ENCODE measurements at places on chromosomes 1 and 21. TPM values are rescaled to one million over a fixed set of nuclear protein-coding genes. Genes with fewer than 3 reads are reported as not detected.

Gene UTS2
- total RNA-seq: not detected

Gene DAB1
- total RNA-seq: not detected

Gene LY9
- total RNA-seq: not detected

Gene KRTAP10-2
- total RNA-seq: not detected

Gene TNFAIP8L2
- not detected for total RNA-seq

Gene HCRTR1
- not detected for total RNA-seq

Gene CNR2
- total RNA-seq: not detected

Gene AKT3
- total RNA-seq: not detected

Gene FBXO44
- total RNA-seq: 0.26 TPM

Gene SELE
- total RNA-seq: not detected

Gene HPCAL4
- total RNA-seq: not detected

Gene UROD
- total RNA-seq: 98.8 TPM

Gene CA6
- not detected for total RNA-seq

Gene TFF2
- 1.5 TPM for total RNA-seq

Gene MFSD2A
- 13.7 TPM for total RNA-seq

Gene HES3
- total RNA-seq: not detected

Gene TSSK3
- 1.8 TPM for total RNA-seq

Gene SYCP1
- not detected for total RNA-seq

Gene CYP4X1
- not detected for total RNA-seq

Gene AVPR1B
- not detected for total RNA-seq

Gene RSPO1
- total RNA-seq: not detected

Gene ARMH1
- 0.15 TPM for total RNA-seq

Gene RBM11
- total RNA-seq: not detected

Gene KRTAP20-3
- total RNA-seq: not detected

Gene YTHDF2
- total RNA-seq: 45.5 TPM

Gene TEKT2
- not detected for total RNA-seq

Gene CLEC20A
- not detected for total RNA-seq

Gene AJAP1
- not detected for total RNA-seq

Gene GCSAML
- not detected for total RNA-seq

Gene OR2T35
- total RNA-seq: not detected

Gene SLAMF7
- not detected for total RNA-seq

Gene RUSC1
- 86.9 TPM for total RNA-seq

Gene GPR161
- 0.29 TPM for total RNA-seq

Gene EXOSC10
- 50.5 TPM for total RNA-seq

Gene FCAMR
- 0.03 TPM for total RNA-seq

Gene KIF21B
- 3.8 TPM for total RNA-seq

Gene SERTAD4
- total RNA-seq: 0.23 TPM

Gene UBXN10
- total RNA-seq: 3.1 TPM

Gene GBP2
- total RNA-seq: 5.9 TPM
